ENCODE measurements at places on chromosomes 1 and 21.

- DNase-seq, result no peak
These were observed 72.4 kb downstream of the ABCA4 start for GRCh38 chr1:94048413-94049164.

- DNase-seq, result no peak
These were observed 7.3 kb upstream of the SEC16B start for GRCh38 chr1:177977141-177977540.

- DNase-seq, result no peak
These were observed 285.7 kb upstream of the PKN2 start for GRCh38 chr1:88398338-88398737.

- DNase-seq, result no peak
These were observed 797 bp downstream of the CC2D1B start for GRCh38 chr1:52365071-52365745.

GRCh38 chr1:92551916-92552315, 65.2 kb upstream of the GFI1 start:
- DNase-seq, result no peak

DNA sequence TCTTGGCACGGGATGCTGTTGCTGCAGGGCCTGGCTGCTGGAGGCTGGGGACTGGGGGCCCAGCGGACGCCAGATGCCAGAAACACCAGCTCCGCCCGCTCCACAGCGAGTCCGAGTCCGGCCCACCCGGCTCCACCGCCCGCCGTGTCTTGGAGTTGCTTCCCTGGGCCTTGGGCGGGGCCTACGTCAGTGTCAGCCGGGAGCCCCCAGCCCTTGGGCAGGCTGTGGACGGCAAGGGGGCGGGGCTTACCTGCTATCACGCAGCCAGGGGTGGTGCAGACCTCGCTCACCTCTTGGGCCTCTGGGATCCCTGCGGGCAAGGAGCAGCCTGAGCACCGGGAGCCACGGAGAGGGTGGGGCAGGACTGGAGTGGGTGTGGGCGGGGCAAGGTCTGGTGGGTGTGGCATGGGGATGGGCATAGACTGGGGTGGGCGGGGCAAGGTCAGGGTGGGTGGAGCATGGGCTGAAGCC, 21.8 kb downstream of the MMEL1 start:
- DNase-seq, result peak; percentile 37

- DNase-seq, result no peak
These were observed 4.1 kb upstream of the WNT9A start for GRCh38 chr1:227951624-227952373.

DNA sequence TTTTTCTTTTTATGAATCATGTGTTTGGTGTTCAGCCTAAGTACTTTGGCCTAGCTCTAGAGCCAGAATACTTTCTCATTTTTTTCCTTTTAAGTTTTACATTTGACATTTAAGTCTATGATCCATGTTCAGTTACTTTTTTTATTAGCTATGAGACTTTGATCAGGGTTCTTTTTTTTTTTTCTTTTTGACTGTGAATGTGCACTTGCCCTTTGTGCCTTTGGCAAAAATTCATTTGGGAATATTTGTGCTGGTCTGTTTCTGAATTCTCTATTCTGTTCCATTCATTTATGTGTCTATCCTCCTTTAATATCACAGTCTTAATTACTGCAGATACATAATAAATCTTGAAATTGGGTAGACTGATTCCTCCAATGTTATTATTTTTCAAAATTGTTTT, 93.8 kb downstream of the MAP3K21 start:
- no peak for DNase-seq

DNA sequence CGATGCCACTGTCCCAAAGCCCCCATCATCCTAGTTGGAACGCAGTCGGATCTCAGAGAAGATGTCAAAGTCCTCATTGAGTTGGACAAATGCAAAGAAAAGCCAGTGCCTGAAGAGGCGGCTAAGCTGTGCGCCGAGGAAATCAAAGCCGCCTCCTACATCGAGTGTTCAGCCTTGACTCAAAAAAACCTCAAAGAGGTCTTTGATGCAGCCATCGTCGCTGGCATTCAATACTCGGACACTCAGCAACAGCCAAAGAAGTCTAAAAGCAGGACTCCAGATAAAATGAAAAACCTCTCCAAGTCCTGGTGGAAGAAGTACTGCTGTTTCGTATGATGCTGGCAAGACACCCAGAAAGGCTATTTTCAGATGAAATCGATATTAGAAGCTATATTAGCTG, 8.1 kb downstream of the RHOU start:
- DNase-seq, result no peak

DNA sequence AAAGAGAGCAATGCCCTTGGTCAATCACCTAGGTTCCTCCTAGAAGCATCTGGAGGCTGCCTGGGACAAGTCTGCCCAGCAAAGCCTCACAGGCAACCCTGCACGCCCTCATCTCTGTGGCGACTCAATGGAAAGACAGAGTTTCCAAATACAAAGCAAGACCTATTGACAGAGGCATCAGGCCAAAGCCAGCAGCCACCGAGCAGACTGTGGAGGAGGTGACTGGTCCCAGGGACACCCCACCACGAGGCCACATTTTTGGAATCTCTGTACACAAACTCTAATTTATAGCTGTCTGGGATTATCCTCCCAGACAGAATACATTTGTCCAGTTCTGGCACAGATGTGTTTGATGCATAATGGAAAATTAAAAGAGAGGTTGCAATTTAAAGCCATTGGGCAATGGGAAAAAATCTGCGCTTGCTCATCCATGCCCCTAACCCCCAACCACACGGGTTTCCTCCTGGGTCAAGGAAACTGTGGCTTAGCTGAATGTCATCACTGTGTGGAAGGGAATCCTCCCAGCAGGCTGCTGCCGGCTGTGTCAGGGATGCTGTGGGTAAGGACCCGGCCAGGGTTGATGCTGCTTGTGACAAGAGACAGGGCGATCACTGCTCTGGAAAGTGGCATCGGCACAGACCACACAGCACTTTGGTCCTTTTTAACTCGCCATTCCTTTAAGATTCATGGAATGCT, 14.3 kb downstream of the TSPAN2 start:
- no peak for DNase-seq

- DNase-seq, result no peak
These were observed 101.5 kb downstream of the WDR4 start for GRCh38 chr21:42777757-42778344.

DNA sequence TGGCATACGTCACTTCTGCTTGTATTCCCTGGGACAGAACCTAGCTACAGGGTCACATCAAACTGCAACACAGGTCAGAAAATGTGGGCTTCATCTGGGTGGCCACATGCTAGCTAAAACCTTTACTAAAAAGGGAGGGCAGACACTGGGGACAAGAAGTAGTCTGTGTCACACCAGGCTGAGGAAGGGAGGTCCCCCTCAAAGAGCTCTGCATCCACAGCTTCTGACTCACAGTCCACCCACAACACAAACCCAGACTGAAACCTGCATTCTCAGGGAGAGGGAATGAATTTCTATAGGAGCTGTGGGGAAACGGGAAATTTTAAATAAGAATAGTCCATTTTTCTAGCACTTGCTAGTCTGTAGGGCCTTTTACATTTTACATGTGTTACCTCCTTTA, 16.2 kb downstream of the OLIG2 start:
- no peak for DNase-seq

DNA sequence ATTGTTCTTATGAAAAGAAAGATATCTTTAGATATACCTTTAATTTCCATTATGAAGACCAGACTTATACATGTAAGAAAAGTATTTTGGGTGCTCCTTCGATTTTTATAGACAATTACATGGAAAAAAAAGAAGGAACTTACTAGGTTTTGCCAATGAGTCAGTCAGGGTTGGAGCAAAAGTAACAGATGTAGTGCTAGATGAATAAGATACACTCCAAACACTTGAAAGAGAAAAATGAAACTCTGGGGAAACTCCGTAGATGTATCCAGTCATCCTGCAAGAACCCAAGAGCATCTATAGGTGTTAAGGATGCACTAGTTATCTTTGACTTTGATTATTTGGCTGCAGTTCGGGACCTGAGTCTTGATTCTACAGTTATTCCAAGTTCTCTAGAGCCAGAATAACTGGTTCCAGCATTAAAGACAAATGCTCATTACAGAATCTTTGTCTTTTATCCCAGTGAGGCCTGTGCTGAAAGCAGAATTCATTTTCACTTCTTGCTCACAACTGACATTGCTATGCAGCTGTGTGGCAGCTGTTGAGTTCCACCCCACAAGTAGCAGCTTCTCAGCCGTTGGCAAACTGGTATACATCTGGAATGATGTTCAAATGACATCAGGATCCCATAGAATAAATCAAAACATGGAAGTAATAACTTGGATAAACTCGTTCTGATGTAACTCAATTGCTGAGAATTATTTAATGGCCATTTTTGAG, 326.1 kb downstream of the ASTN1 start:
- DNase-seq, result no peak

GRCh38 chr1:43604192-43604591, 45.8 kb upstream of the KDM4A start:
- DNase-seq, result no peak

DNA sequence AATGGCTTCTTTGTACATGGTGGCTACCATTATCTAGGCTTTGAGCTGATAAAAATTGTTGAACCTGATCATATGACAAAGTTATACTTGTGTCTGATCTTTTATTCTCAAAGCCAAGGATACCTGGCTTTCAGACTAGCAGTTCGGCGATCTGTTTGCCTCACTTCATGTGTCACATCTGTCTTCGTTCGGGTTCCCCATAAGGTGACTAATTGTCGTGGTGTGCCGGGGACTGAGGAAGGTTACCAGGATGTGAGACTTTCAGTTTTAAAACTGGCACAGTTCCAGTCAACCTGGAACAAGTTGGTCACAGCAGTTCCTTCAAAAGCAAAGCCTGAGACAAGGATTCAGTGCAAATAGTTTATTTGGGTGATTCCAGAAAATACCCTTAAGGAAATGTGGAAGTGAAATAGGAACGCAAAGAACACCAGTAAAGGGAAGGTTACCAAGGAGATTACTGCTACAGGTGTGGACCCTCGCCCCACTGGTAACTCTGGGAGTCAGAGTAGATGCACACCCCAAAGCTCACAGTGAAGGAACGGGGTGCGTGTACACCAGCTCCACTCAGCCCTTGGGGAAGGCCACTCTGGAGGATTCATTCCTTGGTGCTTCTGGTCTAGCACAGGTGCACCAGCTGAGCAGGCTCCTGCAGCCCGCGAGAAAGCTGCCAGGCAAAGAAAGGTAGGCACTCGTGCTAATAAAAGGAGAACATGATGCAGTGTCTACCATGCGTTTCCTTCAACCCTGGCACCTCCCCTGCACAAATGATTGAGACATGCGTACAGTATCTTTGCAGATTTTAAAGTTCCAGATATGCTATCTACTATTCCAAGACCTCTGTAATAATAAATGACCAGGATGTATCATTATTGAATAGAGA, 69.0 kb downstream of the VWA5B1 start:
- no peak for DNase-seq

- DNase-seq, result no peak
These were observed 84.0 kb downstream of the MAN1C1 start for GRCh38 chr1:25700626-25701025.

- no peak for DNase-seq
These were observed 123.1 kb upstream of the KCNJ6 start for GRCh38 chr21:38039369-38039768.

- no peak for DNase-seq
These were observed 88.6 kb upstream of the LYPLAL1 start for GRCh38 chr1:219085082-219085481.

- DNase-seq, result no peak
These were observed 86.8 kb downstream of the MATN1 start for GRCh38 chr1:30636621-30637020.

GRCh38 chr1:225514671-225515081, 86.8 kb upstream of the LBR start:
- no peak for DNase-seq

DNA sequence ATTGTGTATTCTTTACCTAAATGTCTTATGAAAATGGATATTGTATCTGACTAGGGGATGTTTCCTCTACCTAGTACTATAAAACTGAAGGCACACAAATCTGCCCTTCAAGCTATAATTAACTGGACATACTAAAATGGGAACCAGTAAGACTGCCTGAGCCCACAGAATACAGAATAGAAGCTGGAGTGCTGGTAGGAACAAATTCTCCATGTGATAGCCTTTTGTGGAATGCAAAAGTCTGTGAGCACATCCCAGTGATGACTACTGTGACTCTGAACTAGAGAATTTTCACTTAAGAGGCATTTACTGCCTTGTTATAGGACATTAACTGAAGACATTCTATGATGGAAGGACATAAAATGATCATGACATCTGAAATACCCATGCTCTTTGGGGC, 30.3 kb downstream of the KIFAP3 start:
- no peak for DNase-seq

DNA sequence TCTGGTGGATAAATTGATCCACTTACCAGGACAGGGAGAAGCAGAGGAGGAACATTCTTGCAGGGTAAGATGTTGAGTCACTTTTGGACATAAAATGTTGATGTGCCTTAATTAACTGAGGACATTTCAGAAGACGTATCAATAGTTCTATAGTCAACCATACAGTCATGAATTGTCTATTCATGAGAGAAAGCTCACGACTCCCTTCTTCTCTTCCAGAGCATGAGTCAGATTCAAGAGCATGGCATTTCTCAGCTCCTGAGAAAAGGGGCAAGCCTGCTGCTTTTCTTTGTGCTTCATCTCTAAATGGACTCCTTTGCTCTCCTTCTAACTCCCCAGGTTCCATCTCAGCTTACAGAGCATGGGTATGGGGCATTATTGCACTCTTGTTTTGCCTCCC, 55.7 kb downstream of the ADGRL4 start:
- DNase-seq, result no peak

GRCh38 chr1:20255666-20256065, 35.0 kb upstream of the VWA5B1 start:
- peak; percentile 62 for DNase-seq

GRCh38 chr1:11320153-11320936, 47.3 kb downstream of the UBIAD1 start:
- peak; percentile 40 for DNase-seq

GRCh38 chr1:224770336-224770693, 154.2 kb downstream of the CNIH3 start:
- DNase-seq, result no peak

- DNase-seq, result no peak
These were observed 85.5 kb downstream of the DDX20 start for GRCh38 chr1:111841189-111841588.

GRCh38 chr1:170721621-170722020, 57.7 kb downstream of the PRRX1 start:
- DNase-seq, result no peak

- DNase-seq, result no peak
These were observed 198.4 kb upstream of the ADGRL4 start for GRCh38 chr1:79204779-79205479.

DNA sequence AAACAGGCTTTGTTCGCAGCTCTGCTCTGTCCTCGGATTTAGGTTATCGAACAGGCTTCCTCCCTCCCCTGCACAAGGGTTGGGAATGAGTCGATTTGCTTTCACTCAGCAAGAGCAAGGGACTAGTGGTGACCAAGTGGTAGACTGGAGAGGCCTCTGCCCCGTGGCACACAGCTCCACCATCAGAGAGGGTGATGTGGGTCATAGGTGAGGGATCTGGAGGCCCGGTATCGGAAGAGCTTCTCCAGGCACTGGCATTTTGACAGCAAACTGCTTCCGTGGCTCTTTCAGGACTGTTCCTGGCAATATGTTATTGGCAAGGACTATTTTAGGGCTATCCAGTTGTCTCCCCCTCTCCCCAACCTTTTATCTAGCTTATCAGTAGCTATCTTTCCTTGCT, 3.1 kb upstream of the ELF3 start:
- no peak for DNase-seq

Measured in SHP77 (cell line).